ENCODE measurements at places on chromosomes 5 and 9.

- DNase-seq, result no peak
Measured at GRCh38 chr5:91255396-91256141, 127.5 kb downstream of the ARRDC3 start.

- no peak for DNase-seq
Measured at GRCh38 chr5:16391858-16392649, 73.5 kb downstream of the ZNF622 start.

GRCh38 chr5:175572886-175573285 lies 85.0 kb upstream of the HRH2 start:
- DNase-seq, result no peak

DNA sequence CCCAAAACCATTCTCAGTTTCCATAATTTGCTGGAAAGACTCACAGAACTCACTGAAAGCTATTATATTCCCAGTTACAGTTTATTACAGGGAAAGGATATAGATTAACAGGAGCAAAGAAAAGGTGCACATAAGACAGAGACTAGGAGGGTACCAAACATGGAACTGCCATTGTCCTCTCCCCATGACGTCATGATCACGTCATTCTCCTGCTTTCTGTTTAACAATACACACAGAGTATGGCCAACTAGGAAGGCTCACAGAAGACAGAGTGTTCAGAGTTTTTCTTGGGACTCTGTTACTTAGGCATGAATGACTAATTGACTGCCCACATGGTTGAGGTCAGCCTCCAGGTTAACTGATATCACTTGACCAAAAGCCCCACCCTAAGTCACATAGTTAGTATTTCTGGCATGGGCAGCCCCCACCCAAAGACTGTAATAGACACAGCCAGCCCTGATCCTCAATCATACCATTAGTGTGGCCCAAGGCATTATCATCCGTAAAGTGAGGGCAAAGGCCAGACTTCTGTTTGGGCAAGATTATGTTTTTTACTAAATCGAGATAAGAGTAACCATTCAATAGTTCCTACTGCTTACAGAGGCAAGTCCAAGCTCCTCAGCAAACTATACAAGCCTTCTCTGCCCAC lies 353.5 kb upstream of the POU5F2 start:
- no peak for DNase-seq

GRCh38 chr9:83765376-83765775 lies 52.2 kb downstream of the GKAP1 start:
- no peak for DNase-seq

- no peak for DNase-seq
Measured at GRCh38 chr9:84823421-84824271, 154.1 kb downstream of the NTRK2 start.

- no peak for DNase-seq
Measured at GRCh38 chr9:112295174-112295573, 38.2 kb downstream of the PTBP3 start.

DNA sequence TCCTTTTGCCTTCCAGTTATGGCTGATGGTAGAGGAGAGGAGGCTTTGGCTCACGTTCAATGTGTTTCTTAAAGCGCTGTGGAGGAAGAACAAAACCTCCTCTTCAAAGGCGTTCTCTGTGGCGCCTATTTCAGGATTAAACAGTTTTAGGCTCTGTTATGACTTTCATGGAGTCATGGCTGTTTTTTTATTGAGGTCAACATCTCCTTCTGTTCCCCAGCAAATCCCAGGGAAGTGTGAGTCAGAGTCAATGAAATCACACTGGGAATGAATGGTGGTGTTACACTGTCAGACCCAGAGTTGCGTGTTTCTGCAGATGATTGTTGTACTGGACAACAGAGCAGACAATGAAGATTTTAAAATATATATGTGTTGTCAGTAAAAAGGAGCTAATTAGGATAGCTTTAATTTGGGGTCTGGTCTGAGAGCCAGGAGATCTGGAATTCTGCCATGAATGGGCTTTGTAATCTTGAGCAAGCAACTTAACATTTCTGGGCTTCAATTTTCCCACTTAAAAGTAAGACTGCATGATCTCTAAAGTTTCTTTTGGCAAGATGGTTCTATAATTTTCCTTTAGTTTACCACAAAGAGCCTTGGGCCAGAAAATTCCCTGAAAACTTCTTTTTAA lies 240.7 kb downstream of the CSNK1G3 start:
- no peak for DNase-seq

- DNase-seq, result no peak
Measured at GRCh38 chr9:33162721-33163311, 4.3 kb downstream of the B4GALT1 start.

DNA sequence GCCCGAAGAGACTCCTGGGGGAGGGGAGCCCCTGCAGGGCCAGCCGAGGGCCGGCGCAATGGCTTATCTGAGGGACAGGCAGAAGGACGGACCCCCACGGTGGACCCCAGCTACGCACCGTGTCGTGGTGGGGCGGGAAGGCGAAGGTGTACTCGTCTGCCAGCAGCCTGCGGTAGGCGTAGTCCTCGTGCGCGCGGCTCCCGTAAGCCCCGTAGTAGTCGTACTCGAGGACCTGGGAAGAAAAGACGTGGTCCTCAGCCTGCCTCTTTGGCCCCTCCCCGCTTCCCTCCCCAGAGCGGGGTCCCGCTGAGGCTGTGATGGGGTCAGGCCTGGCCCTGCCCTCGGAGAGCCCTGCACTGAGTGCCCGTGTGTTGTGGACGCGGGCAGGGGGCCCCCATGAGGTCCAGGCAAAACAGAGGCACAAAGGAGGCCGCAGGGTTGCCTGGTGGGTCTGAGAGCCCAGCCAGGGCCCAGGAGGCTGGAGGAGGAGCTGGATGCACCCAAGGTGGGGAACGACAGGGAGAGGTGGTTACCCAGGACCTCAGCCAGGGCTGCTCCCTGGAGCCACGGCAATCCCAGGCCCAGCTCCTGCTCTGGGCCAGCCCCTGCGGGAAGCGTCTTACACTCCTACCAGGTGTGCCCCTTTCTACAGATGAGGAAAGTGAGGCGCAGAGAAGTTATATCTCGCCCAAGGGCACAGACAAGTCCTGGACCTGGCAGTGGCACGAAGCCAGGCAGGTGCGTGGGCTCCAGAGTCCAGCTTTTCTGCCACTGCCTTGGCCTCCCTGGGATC lies 35.2 kb downstream of the SARDH start:
- no peak for DNase-seq

DNA sequence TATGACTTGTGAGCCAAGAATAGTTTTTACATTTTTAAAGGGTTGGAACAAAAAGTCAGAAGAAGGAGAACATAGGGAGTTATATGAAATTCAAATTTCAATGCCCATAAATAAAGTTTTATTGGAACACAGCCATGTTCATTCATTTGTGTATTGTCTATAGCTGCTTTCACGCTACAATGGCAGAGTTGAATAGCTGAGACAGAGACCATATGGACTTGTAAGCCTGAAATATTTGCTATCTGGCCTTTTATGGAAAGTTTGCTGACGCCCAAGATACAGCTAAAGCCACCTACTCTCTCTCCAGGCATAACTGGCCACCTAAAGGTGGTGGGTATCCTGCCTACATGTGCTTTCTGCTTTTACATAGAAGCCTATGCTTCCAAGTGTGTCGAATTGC lies 10.9 kb downstream of the DAB2IP start:
- DNase-seq, result no peak

GRCh38 chr9:125460883-125461635 lies 199.4 kb downstream of the GAPVD1 start:
- no peak for DNase-seq

DNA sequence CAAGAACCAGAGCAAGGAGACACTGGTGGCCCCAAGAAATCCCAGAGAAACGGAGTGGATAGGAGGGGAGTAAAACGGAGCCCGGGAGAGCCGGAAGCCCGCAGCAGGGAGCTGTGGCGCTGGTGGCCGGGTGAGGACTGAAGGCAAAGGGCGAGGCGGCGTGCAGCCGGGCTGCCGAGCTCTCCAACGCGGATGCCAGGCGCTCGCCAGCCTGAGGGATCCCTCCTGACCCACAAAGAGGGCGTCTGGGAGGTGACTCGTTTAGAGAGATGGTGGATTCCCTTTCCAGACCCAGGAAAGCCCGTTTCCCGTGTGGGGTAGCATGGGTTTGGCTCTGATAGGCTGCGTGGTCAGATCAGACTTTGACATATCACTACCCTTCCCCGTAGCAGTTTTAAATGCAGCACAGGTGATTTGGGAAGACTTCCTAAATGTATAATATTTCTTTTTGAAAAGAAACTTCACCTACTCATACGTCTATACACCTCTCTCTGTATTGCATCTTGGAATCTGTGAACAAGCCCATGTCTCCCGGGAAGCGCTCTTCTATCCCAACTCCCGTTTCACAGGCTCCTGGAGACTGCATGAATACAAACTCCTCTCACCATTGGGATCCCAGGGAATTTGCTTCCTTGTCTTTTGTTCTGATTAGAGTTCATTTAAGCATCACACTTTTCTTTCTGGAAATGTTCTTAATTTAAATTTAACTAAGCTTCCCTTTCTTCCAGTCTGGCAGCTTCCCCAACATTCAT lies 158.1 kb downstream of the C9orf152 start:
- DNase-seq, result peak; percentile 20

GRCh38 chr5:141878186-141878710 lies at the start of gene PCDH1:
TSS of gene PCDH1 (minus strand) at chr5:141878410. CDS start at chr5:141878262, 148 bp downstream.
- DNase-seq, result no peak

- DNase-seq, result no peak
Measured at GRCh38 chr9:11701706-11702105, 991.5 kb upstream of the TYRP1 start.

DNA sequence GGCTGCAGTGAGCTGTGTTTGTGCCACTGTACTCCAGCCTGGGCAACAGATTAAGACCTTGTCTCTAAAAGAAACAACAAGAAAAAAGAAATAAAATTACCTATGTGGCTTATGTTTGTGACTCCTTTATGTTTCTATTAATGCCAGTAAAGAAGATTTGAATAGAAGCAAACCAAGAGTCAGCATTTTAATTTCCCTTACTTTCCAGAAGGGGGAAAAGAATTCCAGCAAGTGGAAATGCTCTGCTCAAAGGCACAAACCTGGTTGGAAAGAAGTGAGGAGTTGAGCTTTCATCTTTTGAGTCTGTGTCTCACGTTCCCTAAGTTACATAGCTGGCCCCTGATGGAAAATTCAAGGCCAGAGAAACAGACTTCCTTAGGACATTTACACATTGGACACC lies 23.6 kb upstream of the ELL2 start:
- DNase-seq, result no peak

DNA sequence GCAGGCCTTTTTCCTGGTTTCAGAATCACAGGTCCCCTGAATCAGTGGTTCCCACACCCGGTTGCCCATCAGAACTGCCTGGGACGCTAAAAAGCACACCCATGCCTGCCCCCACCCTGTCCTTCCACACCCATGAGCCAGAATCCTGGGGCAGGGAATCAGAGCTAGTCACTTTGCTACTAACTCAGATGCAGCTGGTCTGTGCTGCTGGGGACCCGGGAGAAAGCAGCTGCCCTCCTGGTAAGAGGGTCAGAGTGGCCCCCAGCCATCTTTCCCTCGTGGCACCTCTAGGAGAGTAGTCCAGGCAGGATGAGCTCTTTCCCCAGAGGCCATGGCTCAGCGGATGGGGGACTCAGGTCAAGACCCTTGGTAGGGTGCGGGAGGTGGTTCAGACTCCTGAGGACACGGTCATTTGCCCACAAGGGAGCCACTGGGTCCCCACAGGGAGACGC lies 11.3 kb upstream of the NUP214 start:
- no peak for DNase-seq

DNA sequence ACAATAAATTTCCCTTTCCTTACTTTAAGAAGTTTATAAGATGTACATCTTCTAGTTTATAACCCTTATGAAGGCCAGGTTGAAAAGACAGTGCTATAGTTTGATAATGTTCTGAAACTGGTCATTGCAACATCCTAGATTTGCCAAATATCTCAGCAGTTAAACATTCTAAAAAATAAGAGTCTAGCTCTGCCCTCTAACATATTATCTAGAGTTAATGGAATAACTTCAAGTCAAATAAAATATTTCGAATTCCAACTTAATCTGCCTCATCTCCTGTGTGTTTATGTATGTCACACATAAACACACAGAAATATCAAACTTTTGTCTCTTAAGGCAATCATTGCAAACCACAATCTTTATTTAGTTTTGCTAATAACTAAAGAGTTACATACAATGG lies 796.6 kb downstream of the TLE1 start:
- no peak for DNase-seq

DNA sequence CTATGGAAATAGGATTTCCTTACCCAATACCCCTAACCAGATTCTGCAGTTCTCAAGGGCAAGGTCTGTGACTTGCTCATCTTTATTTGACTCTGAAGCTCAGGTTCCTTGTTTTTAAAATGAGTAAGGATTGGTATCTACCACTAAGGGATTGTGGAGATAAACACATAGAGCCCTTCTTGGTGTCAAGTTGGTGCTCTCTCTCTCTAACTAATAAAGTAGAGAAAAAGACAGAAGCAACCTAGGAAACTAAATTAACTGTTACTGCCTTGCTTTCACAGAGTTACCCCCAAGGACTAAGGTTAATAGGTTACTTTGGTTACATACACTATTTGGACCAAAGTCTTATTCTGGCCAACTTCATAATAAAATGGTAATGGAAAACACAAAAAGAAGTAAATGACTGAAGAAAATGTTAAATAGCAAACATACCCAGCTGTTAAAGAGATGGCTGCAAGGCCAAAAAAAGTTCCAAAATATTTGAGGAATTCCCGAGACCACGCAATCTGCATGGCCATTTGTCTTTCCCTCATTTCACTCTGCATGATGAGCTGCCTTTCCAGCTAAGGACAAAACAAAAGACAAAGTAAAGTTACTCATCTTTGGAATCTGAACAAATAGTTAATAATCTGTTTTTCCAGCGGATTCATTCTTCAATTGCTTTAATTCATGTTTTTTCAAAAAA lies 21.8 kb upstream of the RLN1 start:
- DNase-seq, result no peak

DNA sequence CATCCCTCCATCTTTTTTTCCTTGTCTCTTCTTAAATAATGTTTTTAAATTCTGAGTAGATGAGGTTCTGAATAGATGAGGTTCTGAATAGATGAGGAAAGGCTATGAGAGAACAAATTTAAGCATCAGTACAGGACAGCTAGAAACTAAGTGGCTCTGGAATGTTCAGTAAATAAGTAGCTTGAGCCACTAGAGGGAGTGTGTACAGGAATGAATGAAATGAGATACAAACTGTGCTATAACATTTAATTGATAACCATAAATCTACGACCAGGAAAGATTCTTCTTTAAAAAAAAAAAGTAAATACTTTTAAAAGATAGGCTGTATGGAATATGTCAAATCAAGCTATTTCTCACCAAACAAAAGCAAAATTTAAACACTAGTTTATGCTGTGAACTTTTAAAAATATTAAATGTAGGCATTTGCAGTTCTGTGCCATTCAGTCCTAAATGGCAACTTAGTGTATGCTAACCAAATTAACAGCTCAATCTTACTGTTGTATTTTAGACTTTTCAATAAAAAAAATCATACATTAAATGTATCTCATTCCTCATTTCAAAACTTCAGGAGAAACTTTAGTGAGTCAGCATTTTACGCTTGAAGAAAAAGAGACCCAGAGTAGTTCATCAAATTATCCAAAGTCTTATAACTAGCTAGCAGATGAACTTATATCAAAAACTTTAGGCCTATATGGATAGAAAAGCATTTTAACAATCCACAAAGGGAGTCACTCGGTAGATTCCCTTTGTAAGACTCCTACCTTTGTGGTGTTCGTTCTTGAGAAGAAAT lies 70.4 kb upstream of the SNX2 start:
- peak; percentile 19 for DNase-seq
